Stomach (tissue), 19 donors: ENCODE measurements at places on chromosomes 7 and 10. TPM values are rescaled to one million over a fixed set of nuclear protein-coding genes. Genes with fewer than 3 reads are reported as not detected.

GRCh38 chr7:136492366-136492765, 376.1 kb upstream of the CHRM2 start:
- no peak for DNase-seq

DNA sequence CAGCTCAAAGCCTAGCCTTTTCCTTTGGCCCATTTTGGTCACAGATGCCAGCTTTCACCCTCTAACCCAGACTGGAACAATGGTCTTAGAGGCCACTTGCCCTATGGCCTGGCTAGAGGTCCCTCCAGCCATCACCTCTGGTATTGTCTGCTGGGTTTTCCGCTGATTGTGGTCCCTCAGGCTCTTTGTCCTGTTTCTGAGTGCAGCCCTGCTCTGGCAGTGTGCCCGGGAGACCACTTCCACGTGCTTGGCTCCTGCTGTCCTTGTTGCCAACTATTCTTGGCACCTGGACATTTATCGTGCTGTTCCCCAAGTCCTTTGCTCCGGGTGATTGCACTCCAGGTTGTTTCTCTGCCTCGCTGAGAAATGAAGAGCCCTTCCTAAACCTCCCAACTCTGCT, 53.3 kb upstream of the FAM180A start:
- no peak for DNase-seq

DNA sequence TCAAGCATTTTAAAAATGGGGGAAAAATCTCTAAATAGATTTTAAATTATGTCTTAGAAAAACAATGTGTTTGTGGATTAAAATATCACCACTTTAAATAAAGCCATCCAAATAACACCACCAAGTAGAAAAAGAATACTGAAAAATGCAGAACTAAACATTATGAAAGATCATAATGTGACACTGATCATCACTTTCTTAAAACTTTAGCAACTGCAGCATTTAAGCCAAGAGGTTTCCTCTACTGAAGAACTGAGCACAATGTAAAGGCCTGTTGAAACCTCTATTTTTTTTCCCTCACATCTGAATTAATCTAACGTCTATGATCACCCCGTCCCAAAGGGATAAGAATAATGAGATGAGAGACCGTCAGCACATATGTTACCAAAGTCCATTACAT, 18.6 kb downstream of the MINDY3 start:
- DNase-seq, result no peak

DNA sequence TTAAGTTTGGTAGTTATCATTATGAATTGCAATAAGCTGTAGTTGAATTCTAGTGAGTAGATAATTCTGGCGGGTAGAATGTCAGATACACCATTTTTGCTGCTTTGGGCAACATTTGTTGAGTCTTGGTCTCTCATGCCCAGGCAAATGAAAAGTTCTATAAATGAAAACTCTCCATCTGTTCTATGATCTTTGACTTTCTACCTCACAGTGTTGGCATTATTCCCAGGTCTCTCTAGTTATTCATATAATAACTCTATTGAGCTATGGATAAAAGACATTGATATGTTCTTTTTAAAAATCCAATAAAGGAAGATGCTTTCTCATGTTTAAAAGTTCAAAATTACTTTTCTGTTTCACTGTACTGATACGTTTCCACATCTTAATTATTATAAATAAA, 415.3 kb upstream of the SEMA3D start:
- DNase-seq, result peak; percentile 13

DNA sequence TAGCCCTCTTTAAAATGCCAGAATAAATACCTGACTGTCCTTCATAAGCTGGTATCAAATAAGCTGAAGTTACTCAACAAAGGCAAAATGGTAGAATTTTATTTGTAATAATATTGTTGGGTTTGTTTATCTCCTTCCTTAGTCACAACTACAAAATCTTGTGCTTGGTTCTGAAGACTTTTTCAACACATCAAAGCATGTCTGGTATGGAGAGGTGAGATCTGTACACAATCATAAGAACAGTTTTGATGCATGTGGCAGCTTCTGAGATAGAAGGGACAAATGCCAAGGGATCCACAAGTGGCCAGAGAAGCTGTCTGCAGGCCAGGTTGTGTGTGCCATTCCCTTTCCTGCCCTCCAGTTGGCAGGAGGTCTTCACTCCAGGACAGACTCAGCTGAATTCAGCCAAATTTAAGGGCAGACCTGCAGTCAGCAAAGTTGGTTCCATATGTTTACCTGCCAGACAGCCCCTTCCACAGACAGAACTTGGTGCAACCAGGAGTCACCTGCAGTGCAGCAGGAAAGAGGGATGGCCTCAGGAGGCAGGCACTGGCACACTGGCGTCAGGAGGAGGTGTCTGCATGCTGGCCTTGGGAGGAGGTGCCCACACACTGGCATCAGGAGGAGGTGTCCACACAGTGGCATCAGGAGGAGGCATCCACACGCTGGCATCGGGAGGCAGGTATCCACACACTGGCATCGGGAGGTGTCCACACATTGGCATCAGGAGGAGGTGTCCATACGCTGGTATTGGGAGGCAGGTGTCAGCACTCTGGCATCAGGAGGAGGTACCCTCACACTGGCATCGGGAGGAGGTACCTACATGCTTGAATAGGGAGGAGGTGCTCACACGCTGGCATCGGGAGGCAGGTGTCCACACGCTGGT, 93.1 kb upstream of the IKZF1 start:
- no peak for DNase-seq

- peak; percentile 64 for DNase-seq
These were observed 11.7 kb downstream of the CASP2 start for GRCh38 chr7:143299840-143300239.

GRCh38 chr10:71128311-71128980, 83.9 kb upstream of the UNC5B start:
- no peak for DNase-seq

DNA sequence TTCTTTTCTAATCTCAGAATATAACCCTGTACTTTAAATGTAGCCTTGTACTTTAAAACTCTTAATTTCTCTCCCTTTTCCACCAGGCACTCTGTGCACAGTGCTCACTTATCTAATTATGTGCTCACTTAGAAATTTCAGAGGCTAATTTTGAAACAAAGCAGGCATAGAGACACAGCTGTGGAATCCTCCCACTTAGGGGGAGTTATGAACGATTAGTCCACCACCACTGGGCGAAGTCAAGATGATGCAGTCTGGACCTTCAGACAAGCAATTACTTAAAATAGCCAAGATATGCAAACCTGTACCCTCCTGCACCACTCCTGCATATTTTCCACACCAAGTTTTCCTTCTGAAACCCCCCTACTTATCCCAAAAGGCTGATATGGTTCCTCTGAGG, 143.0 kb downstream of the STK31 start:
- DNase-seq, result no peak

The PRF1 gene
- 1.4 TPM for polyA plus RNA-seq

- DNase-seq, result no peak
These were observed 188.1 kb downstream of the SDHAF3 start for GRCh38 chr7:97305589-97305988.

GRCh38 chr7:151342102-151342646, 562 bp downstream of the NUB1 start:
- DNase-seq, result peak; percentile 38

GRCh38 chr10:25261558-25261957, 86.8 kb downstream of the GPR158 start:
- DNase-seq, result no peak

- DNase-seq, result no peak
These were observed 280.2 kb upstream of the PITRM1 start for GRCh38 chr10:3452683-3453361.

GRCh38 chr7:71982851-71983250, 429.3 kb downstream of the CALN1 start:
- DNase-seq, result no peak

The PDGFA gene
- 15.0 TPM for polyA plus RNA-seq

The BTRC gene
- polyA plus RNA-seq, result 4.9 TPM
